A673 (cell line): ENCODE measurements at places on chromosomes 5 and 9.

- DNase-seq, result peak; percentile 92
These were observed 14.3 kb upstream of the LHX3 start for GRCh38 chr9:136219276-136219675.

DNA sequence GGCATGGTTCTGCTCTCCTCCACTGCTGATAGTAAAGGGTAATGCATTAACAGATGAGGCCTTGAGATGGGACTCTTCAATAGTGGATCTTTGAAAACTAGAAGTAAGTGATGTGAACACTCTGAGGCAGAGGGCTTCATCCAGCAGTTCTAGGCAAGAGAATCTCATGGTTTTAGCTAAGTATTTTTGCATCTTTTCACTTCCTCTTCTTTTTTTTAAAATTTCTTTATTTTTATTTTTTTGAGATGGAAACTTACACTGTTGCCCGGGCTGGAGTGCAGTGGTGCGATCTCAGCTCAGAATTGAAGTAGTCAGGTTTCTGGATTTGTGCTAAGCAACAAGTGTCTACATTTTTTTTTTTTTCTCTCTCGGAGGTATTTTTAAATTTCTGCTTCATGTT, 101.9 kb downstream of the MTRR start:
- DNase-seq, result no peak

- DNase-seq, result peak; percentile 60
These were observed 148.1 kb upstream of the MPDZ start for GRCh38 chr9:13427587-13427986.

- peak; percentile 15 for DNase-seq
These were observed 50.2 kb upstream of the RIC1 start for GRCh38 chr9:5578698-5579085.

GRCh38 chr9:91101611-91102168, 260.0 kb downstream of the AUH start:
- no peak for DNase-seq

- DNase-seq, result no peak
These were observed 138.3 kb downstream of the OSTF1 start for GRCh38 chr9:75226403-75227139.

GRCh38 chr5:7391215-7391614, 4.7 kb upstream of the ADCY2 start:
- DNase-seq, result peak; percentile 17

DNA sequence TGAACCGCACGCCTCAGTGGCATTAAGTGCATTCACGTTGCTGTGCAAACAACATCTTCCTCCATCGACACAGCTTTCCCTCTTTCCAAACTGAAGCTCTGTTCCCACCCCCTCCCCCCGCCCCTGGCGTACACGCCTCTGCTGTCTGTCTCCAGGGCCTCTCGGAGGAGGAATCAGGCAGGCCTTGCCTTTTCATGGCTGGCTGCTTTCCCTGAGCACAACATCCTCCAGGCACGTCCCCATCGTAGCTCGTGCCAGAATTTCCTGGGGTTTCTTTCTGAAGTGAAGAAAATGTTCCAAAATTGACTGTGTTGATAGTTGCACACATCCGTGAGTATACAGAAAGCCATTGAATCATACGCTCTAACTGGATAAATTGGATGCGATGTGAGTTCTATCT, 22.3 kb upstream of the TMEM250 start:
- DNase-seq, result no peak

GRCh38 chr9:73911804-73912203, 585.3 kb upstream of the RORB start:
- peak; percentile 4 for DNase-seq

DNA sequence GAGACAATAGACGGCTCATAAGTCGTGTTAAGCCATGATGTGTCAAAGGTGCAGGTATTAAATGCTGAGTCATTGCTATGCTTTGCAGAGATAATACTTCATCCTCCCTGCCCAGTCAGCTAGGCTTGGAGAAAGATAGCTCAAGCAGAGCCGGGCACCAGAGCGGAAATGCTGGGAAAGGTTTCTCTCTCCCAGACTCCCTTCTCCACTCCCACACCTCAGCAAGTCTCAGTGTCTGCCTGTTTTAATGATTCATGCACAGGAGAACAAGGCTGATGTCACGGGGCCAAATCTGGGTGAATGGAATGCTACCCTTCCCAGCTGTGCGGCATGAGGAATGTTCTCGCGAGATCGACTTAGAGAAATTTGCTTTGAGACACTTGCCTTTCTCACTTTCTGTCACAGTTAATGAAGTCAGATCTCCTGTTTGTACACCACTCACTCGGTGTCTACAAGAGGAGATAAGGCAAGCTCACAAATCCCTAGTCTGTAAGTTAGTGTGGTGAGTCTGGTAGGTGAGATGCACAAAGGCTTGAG, 204.4 kb downstream of the EFNA5 start:
- peak; percentile 40 for DNase-seq

DNA sequence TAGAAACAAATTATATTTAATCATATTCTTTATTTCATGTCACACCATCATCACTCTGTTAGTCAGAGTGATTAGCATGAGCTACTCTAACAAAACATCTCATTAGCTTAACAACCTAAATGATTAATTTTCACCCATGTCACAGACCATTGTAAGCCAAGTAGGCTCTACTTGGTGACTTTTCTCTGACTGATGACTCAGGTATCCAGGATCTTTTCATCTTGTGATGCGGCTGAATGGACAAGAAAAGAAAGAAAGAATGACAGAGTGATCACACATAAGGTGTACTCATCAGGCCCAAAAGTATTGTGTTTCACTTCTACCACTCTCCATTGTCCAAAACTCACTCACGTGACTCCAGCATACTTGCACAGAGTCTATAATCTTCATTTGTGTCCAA, 299.3 kb downstream of the ANXA1 start:
- no peak for DNase-seq

DNA sequence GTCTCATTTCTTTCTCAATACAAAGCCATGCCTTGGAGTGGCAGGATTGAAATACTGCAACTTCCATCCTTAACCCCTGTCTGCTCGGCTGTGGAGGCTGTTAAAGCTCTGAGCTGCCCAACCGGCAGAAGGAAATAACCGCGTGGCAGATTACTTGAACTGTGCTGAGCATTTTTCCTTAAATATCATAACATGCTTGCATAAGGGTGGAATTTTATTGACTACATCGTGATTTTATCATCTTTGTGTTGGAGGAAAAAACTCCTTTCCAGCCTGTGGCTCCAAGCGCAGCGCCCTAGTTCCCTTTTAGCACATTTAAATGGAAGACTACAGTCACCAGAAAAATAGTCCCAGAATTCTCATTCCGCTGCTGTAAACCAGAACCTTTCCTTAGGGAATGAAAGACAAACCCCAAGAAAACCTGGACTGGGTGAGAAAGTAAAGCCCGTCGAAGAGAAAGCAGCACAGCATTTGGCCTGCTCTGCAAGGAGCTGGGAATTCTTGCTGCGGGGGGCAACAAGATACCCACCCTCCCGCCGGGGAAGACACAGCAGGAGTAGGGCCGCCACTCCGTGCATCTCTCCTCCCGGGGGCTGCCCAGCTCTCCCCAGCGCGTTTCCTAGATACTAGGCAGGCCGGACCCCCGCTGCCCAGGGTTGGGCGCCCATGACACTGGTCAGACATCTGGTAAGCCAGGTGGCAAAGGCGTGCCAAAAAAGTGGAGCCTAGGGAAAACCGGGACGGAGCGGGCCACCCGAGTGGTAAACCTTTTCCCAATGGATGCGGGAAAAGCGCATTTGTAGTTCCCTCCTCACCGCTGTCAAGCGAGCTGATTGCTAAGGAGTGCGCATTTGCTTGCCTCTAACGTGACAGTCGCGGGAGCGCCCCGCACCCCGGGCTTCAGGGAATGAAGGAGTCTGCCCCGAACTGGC, 1.3 kb downstream of the SHC3 start:
- peak; percentile 37 for DNase-seq

GRCh38 chr9:34037626-34038025, 11.1 kb downstream of the UBAP2 start:
- DNase-seq, result no peak

DNA sequence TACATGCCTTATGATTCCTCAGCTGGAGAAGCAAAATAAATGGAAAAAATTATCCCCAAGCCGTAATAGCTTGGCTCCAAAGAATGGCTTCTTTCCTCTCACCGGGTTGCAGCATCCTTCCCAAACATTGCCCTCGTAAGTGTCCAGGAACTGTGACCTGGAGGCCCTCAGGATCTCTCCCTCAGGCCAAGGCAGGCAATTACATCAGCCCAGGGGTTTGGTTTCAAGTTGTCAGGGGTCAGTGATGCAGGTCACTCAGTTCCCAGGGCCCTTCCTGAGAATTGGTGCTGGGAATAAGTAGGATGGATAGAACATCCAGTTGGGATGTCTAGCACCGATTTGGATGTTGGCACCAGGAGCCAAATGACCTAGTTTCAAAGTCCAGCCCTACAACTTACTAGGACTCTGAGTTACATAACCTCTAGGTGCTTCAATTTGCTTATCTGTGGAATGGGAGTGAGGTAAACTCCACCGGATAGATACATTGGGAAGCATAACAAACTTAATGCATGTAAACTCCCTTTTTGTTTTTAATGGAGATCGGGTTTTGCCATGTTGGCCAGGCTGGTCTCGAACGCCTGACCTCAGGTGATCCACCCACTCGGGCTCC, 133.5 kb upstream of the DAP start:
- DNase-seq, result no peak

DNA sequence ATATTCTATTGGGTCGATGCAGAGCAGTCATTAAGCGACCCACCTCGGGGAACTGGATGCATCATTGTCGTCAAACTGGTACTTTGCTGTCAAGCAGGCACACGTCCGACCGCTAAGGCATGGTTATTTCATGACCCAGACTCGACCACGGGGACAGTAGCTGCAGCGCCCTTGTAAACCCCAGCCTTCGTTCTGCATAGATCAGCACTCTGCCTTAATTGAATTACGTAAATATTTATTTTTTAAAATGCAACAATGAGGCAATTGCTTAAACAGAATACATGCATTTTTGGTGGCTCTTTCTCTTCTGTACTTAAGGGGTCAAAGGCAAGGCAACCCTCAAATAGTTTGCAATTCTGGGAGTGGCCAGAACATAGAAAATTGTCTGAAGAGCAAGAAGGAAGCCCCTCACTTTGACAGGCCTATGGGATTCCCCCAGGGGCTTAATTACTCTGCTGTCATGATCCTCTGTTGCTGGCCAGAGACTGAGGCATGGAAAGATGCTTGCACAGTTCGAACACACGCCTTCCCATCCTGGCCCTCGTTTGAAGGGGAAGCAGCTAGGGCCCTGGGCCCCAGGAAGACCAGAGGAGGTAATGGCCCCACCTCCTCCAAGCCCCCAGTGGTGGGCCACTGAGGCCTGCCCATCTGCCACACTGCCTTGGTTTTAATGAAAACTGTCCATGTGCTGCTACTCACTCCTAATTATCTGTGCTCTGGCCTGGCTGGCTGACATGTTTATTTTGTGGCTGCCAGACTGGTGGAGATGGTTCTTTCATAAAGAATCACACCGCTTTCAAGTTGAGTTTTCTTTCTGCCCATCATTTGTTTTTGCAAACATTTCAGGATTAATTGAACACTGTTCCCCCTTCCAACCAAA, 169.7 kb upstream of the MAST4 start:
- DNase-seq, result no peak

DNA sequence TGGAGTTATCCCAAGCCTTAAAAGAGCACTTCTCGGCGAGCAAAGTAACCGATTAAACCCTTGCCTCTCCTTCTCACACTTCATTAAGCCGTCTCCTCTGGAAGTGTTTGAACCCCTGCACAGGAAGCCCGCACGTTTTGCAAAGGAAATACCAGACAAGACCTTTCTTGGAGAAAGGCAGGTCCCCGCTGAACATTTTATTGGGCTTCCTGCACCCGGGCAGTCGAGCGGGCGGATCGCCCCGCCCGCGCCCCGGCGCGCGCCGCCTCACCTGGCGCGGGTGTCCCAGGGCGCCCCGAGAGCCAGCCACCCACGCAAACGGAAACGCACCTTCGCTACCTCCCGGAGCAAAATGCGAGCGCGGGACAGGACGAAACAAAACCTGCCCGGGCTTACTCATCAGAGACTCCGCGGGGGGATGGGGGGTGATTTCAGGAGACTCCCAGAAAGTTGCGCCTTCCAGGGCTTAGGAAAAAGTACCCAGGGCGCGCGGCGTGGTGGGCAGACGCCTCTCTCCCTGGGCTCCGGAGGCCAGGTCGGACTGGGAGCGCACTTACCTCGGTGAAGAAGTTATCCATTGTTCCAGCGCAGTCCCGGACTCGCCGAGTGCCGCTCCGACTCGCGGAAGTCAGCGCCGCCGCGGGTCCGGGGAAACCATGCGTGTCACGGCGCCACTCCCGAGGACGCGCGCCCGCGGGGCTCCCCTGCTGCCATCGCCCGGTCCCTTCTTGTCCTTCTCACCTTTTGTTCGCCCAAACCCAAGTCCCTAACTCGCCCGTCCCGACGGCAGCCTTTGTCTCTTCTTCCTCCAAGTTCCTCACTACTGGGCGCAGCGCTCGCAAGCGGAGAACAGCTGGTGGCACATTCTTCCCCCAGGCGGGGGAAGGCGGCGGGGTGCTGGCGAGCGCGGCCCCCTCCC, 598 bp downstream of the MYO10 start:
- no peak for DNase-seq

DNA sequence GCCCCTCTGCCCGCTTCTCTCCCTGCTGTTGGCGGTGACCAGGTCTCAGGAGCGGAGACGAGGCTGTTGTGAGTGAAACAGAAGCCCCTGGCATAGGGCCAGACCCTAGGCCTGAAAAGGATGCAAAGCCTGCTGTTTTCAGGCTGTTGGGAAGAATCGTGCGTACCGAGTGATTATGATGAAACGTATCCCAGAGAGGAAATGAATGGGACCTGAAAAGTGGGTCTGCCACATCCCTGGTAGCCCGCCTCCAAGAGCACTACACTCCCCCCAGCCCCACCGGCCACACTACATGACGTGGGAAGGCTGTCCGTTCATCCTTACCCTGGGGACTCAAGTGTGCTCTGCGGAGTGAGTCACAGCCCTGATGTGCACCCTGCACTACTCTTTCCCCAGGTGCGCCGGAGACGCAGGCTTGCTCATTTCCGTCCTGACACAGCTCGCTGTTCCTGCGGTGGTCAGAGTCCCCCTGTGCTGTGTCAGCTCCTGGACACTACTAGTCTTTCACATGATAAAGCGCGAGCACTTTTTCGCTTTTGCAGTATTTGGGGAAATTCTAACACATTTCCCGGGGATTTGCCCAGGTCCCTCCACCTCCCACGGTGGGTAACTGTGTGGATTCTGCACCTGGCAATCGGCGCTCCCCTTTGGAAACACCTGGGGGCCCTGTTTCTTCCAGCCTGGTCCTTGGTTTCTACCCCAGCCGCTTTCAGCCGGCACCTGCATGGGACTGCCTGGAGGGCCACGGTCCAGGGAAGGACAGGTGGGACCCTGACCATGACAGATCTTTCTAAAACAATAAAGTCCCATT, 91.5 kb downstream of the ANKRD33B start:
- DNase-seq, result no peak

- peak; percentile 65 for DNase-seq
These were observed 339.2 kb downstream of the ADAMTS6 start for GRCh38 chr5:65142511-65143011.
